ENCODE measurements at places on chromosomes 7 and 10.

DNA sequence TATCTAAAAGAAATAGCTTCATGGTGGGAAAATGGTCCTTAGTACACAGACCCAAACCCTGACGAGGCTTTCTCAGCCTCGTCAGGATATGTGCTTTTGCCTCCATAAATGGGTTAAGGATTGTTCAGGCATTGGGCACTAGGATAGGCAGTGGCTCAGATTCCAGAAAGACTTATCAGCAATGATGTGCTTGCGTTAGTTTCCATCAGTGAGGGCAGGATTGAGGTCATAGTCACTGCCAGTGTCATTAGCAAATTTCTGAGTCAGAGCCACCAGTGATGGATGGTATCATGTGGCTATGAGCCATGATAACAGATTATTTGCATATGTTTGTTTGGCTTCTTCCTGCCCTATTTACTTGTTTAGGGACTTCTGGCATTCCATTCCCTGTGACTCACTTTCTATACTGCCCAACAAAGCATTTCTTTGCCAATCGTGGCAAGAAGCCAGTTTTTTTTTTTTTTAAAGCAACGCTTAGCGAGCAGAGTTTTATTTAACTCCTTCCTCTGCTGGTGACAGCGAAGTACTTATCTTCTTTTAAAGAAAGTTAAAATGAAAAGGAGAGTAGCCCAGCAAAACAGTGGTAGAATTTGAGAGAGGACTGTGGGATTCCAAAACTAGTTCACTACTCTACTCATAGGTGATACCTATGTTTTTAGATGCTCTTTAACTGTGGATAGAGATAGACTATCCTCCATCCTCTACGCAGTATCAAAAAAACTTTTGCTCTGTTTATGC lies 44.4 kb downstream of the MYPN start:
- DNase-seq: no peak

DNA sequence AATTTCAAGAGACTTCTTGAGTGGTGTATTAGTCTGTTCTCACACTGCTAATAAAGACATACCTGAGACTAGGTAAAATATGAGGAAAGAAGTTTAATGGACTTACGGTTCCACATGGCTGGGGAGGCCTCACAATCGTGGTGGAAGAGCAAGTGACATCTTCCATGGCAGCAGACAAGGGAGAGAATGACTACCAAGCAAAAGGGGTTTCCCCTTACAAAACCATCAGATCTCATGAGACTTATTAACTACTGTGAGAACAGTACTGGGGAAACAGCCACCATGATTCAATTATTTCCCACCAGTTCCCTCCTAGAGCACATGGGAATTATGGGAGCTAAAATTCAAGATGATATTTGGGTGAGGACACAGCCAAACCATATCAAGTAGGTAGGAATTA lies 150.5 kb downstream of the PCDH15 start:
- no peak for DNase-seq

GRCh38 chr10:114684084-114684821 lies 26.2 kb upstream of the ABLIM1 start:
- no peak for DNase-seq

- no peak for DNase-seq
These were observed 68.5 kb upstream of the TNRC18 start for GRCh38 chr7:5492020-5492635.

- no peak for DNase-seq
These were observed 2.2 kb upstream of the SKIDA1 start for GRCh38 chr10:21527598-21528235.

DNA sequence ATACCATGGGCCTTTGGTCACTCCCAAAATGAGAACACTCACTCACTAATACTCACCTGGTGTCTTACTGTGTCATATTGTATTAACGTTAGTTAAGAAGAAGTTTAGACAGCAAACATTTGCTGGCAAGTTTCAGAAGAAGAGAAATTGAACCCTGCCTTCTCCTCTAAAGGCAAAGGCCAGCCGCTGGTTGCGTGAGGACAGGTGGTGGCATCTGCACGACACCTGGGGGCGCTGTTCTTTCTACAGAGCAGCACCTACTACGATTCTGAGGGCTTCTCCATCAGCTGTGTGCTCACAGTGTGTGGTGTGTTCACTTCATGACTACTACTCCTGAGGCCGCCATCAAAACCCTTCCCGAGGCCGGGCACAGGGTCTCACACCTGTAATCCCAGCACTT lies 17.9 kb upstream of the CLEC2L start:
- DNase-seq: no peak

GRCh38 chr10:63628526-63629362 lies 107.5 kb downstream of the REEP3 start:
- peak; percentile 66 for DNase-seq

- no peak for DNase-seq
These were observed 260.9 kb upstream of the BMPER start for GRCh38 chr7:33644489-33644888.

DNA sequence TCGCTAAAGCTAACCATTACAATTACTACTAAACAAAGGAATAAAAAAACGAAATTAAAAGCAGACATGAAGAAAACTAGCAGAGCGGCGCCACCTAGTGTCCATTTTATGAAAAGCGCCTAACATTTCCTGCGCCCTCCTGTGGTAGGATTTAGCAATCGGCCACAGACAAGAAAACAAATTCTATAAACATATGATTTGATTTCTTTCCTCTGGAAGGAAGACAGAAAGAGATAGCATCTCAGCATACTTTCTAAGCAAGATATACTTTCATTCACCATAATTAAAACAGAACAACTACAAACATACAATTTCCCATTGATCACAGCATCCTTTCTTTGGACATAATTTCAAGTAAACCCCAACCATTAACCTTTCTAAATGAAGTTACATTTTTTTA lies 337.7 kb upstream of the NPVF start:
- no peak for DNase-seq

DNA sequence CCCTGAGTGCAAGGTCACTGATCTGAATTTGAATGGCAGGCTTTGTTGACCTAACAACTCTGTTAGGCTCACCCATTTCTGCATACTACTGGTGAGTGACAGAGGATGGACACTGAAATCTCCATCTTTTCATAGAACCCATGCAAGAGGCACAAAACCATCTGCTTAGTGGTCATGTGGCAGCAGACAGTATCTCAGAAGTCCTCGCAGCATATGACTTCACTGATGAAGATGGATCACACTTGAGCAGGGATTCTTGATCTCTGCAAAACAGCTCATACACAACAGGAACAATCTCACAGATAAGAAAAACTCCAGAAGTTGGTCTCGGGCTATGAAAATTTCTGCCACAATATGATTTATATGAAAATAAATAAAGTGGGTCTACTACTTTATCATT lies 487.9 kb downstream of the KCNMA1 start:
- DNase-seq: no peak

DNA sequence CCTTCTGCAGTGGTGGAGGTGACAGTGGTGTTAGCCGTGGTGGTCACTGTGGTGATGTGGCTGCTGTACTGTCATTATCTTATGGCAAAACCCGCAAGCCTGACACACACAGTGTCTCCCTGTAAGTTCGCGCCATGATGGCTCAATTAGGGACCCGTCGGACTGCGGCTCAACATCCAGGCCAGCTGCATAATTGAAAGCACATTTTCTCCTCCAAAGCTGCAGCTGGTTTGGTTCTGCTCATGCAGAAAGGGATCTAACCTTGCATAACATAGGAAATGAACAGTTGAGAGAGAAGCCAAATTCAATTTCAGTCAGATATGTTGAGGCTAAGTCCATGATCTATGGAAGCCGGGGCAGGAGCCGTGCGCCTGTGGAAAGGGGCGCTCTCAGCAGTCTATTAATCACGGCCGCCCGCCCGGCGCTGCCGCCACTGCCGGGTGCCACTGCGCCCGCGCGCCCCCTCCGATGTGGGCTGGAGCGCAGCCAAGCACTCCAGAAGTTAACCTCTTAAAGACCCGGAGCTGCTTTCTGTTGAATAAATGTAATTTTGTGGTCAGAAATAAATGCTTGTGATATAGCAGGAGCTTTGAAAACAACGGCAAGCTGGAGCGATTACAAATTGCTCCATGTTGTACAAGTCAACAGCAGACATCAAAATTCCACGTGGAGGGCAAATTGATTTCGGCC lies 227.7 kb downstream of the CUX1 start:
- DNase-seq: peak; percentile 77

- DNase-seq: no peak
These were observed 10.3 kb downstream of the AKR1B1 start for GRCh38 chr7:134448356-134449229.

DNA sequence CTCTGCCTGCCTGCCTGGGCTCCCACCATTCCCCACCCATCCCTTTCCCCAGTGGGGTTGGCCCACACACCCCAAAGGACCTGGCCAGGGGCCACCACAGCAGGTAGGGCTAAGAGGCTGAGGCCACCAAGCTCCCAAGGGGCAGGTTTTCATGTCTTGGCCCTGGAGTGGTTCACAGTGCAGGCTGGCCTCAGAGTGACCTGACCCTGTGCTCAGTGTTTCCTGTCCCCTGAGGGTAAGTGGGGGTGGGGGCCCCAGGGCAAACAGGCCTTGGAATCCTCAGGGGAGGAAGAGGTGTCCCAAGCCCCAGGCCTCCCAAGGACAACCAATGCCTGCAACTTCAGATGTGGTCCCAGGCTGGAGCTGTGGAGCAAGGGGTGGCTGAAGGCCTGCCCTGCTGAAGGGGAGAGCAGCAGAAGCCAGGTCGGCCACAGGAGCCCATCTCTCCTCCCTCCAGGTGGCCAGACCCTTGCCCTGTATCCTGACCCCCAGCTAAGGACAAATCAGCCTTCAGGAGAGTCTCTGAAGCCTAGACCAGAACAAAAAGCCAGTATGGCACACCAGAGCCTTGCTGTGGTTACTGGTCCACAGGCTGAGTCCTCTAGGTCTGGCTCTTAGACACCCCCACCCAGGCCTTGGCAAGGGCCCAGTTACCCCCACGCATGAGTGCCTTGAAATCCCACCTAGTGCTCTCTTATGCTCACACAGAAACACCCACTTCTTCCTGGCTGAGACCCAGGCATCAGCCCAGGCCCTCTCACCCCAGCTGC lies 27.6 kb downstream of the POLL start:
- no peak for DNase-seq

- no peak for DNase-seq
These were observed 40.1 kb downstream of the ADRA2A start for GRCh38 chr10:111116762-111117445.

DNA sequence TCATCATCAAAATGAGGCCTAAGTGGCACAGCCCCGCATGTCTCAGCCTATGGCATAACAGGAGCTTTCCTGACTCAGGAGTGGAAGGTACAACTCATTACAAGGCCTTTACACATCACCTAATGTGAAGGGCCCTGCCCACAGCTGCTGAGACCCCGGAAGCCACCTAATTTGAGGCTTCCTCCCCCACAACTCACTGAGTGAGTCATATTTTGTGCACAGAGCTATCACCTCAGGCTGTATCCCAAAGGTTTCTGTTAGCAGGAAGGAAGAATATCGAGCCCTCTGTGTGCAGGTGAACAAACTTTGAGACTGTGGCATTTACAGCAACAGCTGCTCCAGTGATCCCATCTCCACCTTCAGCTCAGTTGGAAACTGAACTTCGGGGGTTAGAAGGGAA lies 20.6 kb downstream of the HTR5A start:
- DNase-seq: no peak

GRCh38 chr7:101094791-101095375 lies 9.6 kb downstream of the TRIM56 start:
- DNase-seq: no peak

DNA sequence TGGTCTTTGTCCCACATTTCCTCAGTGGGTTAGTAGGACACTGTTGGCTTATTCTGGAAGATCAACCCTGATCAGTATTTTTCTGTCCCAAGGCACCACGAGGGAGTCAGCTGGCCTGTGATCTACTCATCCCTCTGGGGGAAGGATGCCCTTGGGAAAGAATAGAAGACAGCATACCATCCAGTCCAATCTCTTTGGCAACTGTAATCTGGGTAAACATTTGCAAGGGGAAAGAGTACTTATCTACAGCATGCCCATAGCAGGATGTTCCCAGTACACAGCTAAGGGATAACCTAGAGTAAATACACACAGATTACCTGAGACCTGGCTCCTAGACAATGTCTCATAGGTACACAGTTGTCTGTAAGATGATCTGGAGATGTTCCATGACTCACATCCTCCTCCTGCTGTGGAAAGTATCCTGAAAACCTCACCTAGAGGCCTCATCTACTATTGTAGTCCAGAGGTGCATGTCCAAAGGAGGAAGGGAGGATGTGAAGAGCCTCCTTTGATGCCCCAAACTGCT lies 134.3 kb upstream of the VWC2 start:
- DNase-seq: no peak

DNA sequence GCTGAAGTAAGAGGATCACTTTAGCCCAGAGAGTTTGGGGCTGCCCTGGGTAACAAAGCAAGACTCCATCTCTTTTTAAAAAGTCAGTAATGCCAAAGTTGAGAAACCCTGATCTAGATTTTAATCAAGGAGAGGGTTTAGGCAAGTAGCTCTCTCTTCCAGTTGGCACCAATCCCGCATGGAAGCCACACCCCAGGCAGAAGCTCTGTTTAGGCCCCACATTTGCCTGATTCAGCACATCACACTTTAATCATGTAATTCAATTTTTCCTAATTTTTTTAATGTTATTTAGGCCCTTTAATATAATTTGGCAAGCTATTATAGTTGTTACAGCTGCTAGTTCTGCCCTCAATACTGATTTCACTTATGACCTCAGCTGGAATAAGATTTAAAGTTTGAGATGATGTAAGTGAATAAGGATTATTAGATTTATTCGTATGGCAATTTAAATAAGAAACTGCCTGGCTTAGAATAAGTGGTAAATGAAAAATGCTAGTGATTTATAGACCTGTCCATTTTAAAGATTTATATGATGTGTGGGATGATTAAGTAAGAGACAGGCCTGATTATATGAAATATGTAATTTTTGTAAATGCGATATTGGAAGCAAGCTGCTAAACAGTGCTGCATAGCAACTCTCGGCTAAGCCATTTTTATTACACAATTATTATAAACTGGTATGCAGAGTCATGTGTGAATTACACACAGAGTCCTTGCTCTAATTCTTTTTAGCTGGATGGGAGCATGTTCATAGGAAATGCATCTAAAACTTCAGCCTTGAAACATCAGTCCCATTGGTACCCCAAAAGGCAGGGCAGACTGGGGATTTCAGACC lies 80.2 kb upstream of the NFE2L3 start:
- DNase-seq: no peak

DNA sequence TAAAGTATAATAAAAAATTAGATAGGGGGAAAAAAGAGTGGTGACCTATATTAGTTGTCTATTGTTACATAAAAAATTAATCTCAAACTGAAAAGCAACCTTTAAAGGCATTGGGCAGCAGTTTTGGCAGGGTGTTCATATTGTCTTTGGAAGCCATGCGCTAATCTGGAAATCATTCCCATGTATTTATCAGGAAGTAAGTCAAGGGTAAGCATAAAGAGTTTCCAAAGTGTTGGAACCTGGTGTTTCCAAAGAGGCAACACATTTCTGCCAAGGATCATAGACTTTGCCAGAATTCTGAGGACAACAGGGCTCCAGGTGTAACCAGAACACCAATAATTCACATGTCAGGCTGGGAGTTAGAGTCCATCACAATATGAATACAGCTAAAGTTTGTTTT lies 55.7 kb upstream of the EGFR start:
- DNase-seq: no peak

GRCh38 chr10:30466445-30466844 lies 32.5 kb downstream of the MAP3K8 start:
- DNase-seq: no peak

All from substantia nigra (tissue), 51 donors.